ENCODE measurements at places on chromosomes 13 and 19.

DNA sequence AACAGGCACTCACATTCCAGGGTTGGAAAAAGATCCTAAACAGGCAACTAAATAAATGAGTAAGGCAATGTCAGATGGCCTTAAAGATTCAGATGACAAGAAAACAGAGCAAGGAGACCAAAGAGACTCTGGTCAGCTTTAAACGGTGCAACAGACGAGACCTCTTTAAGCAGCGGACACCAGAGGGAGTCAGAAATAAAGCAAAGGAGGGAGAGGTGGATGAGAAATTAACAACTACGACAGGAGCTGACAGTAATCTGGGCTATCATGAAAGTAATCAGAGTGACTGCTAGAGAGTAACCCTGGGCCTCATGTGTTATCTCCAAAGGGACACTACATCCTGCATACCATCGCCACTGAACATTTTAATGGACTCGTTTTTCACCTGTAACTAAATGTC lies 1.1 kb downstream of the ZNF550 start:
- no peak for DNase-seq

- DNase-seq, result no peak
These were observed at the start of gene IGFL2 for GRCh38 chr19:46147791-46148288. Gene IGFL2 (plus strand): TSS chr19:46148238. CDS start chr19:46148279, 41 bp downstream.

GRCh38 chr13:71316792-71317363 lies 550.1 kb downstream of the DACH1 start:
- no peak for DNase-seq

DNA sequence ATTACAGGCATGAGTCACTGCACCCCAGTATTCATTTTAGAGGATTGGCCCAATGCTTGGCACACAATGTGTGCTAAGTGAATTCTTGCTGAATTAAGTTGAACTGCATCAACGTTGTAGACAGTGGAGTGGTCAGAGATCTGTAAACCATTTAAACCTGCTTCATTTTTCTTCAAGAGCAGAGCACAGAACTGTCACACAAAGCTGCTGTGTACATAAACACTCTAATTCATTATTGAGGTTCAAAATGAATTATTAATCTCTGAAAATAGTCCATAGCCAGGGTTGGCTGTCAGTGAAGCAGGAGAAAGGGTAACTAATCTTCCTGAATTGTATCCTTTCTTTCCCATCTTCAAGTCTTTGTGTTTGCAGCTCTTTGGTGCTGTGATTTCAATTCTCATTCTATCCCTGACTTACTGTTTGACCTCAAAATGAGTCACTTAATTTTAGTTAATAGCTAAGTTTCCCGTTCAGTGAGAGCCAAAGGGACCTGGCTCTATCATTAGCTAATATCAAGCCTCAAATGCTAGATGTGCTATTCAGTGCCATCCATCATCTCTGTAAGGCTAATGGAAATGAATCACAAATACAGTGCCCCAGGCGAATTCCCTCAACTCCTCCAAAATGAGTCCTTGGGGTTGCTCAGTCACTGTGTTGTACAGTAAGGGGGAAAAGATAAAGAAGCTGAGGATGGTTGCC lies 77.0 kb upstream of the TSC22D1 start:
- no peak for DNase-seq

DNA sequence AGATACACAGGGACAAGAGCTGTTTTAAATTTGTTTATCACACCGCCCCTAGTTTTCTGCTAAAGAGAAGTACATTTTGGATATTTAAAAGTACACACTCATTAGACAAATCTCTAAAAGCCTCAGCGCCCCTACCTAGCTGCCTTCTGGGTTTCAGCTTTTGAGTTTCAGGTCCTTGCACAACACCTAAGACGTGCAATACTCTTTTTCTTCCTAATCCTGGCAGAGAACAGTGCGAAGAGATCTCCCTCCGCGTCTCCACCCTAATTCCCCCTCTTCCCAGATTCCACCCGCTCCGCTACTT lies 421 bp upstream of the KLF5 start:
- no peak for DNase-seq

GRCh38 chr13:97313551-97314260 lies 91.6 kb downstream of the MBNL2 start:
- no peak for DNase-seq

GRCh38 chr13:44371421-44371820 lies 2.2 kb upstream of the SERP2 start:
- no peak for DNase-seq

- no peak for DNase-seq
These were observed 27.4 kb downstream of the STARD13 start for GRCh38 chr13:33257841-33258807.

- DNase-seq, result no peak
These were observed 5.8 kb downstream of the ZNF221 start for GRCh38 chr19:43956827-43957226.

DNA sequence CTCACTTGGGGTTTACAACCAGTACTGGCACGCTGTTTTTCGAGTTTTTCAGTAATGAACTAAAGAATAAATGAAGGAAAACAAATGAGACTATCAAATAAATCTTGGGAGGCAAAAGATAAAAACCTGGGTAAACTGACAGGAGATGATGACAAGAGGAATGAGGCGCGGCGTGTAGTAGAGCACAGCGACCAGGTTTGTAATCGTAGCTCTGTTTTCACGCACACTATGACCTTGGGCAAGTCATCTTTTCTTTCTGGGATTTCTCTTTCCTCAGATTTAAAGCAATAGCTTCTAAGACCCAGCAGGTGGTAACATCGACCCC lies 419 bp downstream of the MRPS31 start:
- DNase-seq, result no peak

Measured in CD8-positive, alpha-beta memory T cell (primary cell).